ENCODE measurements at places on chromosomes 4 and X.

GRCh38 chr4:106231931-106232330 lies 84.1 kb downstream of the TBCK start:
- no peak for DNase-seq

GRCh38 chr4:133550436-133550835 lies 401.3 kb downstream of the PCDH10 start:
- DNase-seq, result no peak

DNA sequence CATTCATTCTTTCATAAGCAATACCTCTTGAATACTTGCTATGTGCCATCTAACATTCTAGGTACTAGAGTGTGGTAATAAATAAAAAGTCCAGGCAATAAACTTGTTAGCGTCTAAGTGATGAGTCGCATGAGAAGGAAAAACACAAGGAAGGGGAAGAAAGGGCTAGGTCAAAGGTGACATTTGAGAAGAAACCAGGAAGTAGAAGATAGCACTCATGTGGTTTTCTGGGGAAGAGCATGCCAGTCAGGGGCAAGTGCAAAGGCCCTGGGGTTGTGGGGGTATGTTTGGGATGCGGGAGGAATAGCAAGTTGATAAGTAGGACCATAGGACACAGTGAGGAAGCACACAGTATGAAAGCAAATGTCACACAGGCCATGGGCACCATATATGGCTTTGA lies 157.0 kb downstream of the TSPAN5 start:
- DNase-seq, result no peak

GRCh38 chrX:70049925-70050324 lies at the start of gene AWAT2:
TSS of gene AWAT2 (minus strand) at chrX:70049938. CDS start at chrX:70049932, 6 bp downstream.
- no peak for DNase-seq

DNA sequence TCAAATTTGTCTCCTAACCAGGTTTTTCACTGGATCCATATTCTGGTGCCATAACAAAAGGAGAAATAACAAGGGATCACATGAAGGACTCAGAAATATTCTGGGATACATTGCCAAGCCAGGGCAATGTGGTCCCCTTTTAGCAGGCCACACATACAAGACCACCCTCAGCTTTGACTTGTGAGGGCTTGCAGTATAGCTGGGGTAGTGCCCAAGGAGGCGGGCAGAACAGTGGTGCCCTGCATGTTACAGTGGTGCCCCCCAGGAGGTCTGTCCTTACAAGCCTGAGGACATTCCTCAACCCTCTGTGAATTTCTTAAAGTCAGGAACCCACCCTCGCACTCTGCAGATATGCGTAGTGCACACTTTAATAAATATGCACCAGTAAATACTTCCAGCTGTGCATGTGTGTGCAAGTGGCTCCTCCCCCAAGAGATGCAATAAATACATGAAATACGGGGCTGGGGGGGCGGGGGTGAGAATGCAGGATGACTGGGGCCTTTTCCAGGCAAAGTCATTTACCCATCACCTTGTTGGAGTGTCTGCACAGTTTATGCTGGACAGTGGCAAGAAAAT lies 34.4 kb upstream of the TBL1X start:
- no peak for DNase-seq

GRCh38 chr4:52425751-52426326 lies 233.3 kb downstream of the USP46 start:
- no peak for DNase-seq

- DNase-seq, result no peak
These were observed 29.0 kb downstream of the TMEM165 start for GRCh38 chr4:55424791-55425190.

DNA sequence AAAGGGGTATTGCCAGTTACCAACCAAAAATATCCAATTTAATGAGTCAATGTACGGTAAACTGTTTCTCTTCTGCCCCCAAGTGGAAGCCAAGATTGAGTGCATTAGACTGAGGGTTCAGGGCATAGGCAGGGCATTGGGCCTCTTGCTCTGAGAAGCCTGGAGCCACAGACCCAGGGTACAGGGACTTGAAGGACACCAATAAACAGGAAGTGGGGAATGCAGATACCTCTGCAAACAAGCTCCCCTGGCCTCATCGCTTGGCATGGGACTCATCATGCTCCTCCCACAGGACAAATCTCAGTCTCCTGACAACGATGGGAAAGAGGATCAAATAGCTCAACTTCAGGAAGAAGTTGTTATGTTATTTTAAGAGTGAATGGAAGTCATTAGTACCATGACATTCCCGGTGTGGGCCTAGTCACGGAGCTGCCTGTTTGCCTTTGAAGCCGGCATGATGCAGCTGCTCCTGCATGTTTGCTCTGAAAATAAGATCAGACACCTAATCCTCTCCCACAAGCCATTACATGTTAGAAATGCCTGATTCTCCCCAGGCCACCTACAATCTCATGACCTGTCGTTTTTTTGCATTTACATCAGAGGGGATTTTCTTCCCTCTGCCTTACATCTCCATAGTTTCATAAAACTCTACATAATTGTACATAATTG lies 224.2 kb downstream of the RCHY1 start:
- DNase-seq, result peak; percentile 53

DNA sequence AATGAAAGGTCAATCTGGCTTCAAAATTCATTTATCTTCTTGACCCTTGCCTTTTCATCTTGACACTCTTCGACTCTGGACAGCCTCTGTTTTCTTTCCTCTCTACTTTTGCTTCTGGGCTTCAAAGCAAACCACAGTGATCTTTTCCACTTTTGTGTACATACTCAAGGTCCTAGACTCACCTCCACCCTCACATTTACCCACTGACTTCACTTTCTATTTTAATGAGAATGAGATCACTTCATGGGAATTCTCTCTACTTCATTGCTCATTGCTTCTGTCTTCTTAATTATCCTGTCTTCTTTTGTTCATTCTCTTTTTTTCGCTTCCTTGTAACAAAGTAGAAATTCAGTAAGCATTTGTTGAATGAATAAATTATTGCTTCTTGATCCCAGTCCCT lies 330.1 kb upstream of the HAND2 start:
- no peak for DNase-seq

DNA sequence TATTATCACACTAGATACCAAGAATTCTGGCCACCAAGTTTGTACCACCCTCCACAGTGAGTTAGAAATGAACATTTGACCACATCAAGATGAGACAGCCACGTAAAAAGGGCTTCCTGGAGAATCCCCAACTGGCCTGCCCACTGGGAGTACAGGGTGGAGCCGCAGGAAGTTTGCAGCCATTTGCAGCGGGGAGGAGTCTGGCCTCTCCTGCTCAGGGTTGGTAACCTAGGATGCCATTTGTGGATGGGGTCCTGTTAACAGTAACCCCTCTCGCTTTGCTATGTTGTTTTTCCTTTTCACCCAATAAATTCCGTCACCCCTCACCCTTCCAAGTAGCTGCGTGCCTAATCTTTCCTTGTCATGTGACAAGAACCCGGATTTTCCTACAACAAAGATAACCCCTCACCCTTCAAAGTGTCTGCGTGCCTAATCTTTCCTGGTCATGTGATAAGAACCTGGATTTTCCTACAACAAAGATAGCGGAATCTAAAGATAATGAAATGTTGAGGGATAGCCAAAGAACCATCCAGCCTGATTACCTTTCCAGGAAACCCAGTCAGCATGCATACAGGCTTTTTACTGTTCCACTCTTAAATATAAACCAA lies 245.4 kb downstream of the NAF1 start:
- no peak for DNase-seq

DNA sequence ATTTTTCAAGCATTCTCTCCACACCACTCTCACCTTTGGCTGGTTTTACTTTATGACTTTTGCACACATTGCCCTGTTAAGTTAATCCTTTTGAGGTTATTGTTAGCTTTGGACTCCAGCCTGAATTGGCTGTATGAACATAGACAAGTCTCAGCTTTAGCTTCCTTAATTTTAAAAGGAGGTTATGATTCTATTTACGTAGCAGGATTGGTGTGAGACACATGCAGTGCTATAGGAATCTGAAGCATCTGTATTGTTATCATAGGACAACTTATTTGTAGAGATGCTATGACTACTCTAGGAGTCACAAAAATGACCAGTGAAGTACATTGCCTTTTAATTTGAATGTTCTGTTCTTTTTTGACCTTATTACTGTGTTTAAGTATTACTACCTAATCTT lies 15.7 kb downstream of the PGAM4 start:
- DNase-seq, result no peak

DNA sequence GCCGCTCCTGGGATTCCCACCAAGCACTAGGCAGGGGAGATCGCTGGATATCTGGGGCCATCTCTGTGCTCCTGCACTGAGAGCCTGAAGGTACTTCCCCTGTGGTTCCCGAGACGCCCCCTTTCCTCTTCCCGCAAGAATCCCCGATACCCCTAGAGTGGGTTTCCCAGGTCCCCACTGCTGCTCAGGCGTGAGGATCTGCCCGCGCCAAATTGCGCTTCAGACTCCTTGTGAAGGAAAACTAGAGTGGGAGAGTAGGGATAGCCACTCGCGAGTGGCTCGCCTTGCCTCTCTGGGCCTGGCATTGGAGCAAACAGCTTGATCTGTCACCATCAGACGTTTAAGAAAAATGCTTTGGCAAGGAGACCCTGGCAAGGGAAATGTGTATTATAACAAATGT lies 1.5 kb downstream of the IL1RAPL2 start:
- DNase-seq, result no peak

DNA sequence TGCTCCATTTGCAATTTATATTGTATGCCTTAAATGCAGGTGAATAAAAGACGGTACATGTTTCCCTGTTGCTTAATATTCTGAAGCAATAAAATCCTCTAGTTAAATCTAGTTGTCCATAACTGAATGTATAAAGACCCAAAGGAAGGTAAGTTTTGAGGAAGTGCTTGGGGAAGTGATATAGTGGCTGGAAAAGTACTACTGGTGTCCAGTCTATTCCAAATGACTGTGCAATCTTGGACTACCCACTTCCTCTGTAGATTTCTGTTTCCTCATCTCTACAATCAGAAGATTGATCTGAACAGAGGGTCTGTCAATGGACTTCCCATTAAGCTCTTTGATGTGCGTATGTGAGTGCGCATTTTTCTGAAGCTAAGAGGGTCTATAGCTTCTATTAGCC lies 17.0 kb downstream of the SNCA start:
- DNase-seq, result no peak

- peak; percentile 9 for DNase-seq
These were observed 702 bp downstream of the MMGT1 start for GRCh38 chrX:135973025-135973547.

DNA sequence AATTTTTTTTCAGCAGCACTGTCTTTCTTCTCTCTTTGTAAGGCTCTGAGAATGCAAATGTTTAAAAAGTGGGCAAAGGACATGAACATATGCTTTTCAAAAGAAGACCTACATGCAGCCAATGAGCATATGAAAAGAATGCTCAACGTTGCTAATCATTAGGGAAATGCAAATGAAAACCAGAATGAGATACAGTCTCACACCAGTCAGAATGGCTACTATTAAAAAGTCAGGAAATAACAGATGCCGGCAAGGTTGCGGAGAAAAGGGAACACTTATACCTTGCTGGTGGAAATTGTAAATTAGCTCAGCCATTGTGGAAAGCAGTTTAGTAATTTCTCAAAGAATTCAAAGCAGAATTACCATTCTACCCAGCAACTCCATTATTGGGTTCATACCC lies 51.6 kb downstream of the BMP15 start:
- no peak for DNase-seq

DNA sequence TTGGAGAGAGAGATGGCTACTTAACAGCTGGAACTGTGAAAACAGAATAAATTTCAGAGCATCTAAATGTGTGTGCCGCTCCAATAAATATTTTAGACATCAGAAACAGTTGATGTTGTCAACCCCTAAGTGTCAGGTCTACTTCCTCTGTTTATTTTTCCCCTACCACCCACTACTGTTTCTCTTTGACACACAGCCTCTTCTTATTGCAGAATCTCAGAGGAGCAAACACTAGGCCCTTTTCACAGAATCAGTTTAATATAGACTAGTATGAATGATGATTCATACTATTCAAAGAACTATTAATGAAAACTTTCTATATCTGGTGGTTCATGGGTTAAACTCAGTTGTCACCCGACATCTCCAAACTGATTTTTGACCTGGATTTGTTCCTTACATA lies 33.9 kb downstream of the NAA11 start:
- no peak for DNase-seq

Measured in SW480 (cell line).